ENCODE measurements at places on chromosomes 16 and 17. TPM values are rescaled to one million over a fixed set of nuclear protein-coding genes. Genes with fewer than 3 reads are reported as not detected.

- DNase-seq, result no peak
Measured at GRCh38 chr16:30096862-30097563, 1.0 kb upstream of the YPEL3 start.

- DNase-seq, result no peak
Measured at GRCh38 chr16:35754391-35755369, 2295.3 kb downstream of the TP53TG3F start.

The GALR2 gene
- total RNA-seq, result not detected

The CES3 gene
- 6.0 TPM for total RNA-seq

DNA sequence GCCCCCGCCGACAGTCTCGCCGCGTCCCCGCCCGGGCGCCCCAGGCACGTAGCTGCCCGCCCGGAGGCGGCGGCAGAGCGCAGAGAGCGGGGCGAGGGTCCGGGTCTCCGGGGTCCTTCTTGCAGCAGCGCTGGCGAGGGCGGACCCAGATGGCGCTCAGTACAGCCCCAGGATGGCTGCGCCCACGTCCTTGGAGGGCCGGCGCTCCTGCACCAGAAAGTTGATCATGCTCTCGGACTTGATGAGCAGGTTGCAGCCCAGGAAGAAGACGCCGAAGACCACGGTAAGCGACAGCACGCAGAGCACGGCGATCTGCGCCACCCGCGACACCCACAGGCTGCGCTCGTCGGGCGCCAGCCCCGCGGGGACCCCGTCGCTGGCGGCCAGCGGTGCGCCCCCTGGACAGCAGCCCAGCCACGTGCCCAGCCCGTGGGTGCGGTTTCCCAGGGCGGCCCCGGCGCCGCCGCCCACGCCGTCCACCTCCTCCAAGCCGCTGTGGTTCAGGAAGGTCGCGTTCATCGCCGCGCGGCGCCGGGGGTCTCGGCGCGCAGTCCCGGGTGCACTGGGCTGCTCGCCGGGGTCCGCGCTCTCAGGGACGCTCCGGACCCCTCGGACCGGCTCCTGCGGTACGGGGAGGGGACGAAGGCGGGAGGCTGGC is 435 bp downstream of the RPRML start:
- no peak for DNase-seq

- no peak for DNase-seq
Measured at GRCh38 chr17:36498560-36499300, 12.2 kb downstream of the ZNHIT3 start.

DNA sequence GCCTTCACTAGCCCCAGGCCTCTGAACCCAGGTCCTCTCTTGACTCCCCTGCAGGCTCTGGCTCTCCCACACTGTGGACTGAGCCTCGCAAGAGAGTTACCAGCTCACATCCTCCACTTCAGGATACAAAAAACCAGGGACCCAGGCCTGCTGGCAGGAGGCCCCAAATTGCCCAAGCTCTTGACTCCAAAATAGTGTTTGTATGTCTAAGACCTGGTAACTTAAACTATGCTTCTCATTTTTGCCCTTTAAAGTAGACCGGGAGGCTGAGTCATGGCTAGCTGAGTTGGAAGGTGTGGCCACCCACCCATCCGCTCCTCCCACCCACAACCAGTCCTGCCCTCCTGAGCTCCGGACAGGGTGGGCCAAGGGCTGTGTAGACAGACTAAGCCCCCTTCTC is 250.0 kb downstream of the SOX9 start:
- DNase-seq, result no peak

DNA sequence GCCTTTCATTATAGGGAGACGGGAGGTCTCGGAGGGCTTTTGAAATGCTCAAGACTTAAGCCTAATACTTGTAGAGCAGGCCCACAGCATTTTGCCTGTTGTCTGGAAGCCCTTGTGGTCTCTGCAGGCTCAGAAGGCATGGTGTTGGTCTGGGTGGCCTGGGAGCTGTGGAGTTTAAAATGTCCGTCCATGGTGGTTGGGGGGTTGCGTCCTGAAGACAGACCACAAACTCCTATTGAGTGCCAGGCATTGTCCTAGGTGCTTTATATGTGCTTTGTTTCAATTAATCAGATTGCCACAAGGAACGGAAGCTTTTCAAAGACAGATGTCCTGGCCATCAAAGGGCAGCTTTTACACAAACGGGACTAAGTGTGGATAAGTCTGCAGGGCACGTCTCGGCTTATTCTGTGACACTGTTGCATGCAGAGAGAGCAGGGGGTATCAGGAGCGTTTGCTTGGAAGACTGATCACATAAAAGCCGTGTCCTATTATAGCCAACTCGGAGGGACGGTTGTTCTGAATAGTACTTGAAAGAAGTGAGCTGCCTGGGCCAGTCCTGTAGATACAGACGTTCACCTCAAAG is 7.8 kb downstream of the NTN1 start:
- DNase-seq, result no peak

DNA sequence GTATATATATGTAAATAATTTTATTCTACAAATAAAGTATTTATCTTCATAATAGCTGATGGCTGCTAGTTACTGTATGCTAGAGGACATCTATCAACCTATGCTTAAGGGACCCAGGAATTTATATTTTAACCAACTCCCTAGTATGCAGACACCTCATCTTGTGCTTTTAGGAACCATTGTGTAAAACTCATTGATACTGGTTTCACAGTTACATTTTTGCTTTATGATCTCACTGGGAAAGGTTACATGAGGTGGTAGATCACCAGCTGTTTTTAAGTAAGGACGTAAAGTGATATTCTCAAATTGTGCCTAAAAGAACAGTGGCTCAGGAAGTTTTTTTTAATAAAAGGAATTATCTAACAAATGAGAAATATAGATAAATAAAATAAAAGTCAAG is 56.4 kb downstream of the VMP1 start:
- DNase-seq, result no peak

DNA sequence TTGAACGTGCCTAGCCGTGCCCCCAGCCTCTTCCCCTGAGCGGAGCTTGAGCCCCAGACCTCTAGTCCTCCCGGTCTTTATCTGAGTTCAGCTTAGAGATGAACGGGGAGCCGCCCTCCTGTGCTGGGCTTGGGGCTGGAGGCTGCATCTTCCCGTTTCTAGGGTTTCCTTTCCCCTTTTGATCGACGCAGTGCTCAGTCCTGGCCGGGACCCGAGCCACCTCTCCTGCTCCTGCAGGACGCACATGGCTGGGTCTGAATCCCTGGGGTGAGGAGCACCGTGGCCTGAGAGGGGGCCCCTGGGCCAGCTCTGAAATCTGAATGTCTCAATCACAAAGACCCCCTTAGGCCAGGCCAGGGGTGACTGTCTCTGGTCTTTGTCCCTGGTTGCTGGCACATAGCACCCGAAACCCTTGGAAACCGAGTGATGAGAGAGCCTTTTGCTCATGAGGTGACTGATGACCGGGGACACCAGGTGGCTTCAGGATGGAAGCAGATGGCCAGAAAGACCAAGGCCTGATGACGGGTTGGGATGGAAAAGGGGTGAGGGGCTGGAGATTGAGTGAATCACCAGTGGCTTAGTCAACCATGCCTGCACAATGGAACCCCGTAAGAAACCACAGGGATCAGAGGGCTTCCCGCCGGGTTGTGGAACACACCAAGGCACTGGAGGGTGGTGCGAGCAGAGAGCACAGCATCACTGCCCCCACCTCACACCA is 724 bp downstream of the GAA start:
- peak; percentile 33 for DNase-seq

The GINS2 gene
- 1.6 TPM for total RNA-seq

DNA sequence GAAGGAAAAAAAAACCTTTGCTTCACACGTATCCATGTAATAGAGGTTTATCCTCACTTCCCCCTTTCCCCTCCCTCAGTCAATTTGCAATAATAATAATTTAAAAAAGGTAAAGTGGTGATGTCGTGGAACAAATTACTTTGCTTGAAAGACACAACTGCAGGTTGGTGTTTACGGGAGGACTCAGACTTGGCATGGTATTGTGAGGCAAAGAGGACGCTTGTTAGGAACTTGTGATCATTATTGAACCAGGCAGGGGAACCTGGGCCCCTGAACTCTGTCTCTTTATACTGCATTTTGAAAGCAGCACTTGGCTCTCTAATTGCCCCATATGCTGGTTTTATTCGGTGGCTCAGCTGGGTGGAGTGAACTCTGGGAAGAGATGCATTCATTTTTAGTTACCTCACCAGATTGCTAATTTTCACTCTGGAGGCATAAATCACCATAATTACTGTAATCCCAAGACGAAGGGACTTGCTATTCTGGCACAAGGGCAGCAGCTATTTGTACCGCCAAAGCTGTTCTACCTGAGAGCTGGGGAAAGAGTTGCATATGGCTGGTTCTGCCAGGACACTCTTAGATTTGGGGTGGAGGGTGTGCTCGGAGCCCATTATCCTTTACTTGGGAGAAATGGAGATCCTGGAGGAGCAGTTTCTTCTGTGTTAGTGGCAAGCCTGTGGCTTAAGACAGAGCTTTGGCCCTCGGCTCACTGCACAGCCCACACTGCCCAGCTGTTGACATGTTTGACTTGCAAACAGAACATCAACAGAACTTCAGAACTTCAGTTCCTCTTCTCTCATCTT is 5.7 kb upstream of the DHX8 start:
- DNase-seq, result no peak

DNA sequence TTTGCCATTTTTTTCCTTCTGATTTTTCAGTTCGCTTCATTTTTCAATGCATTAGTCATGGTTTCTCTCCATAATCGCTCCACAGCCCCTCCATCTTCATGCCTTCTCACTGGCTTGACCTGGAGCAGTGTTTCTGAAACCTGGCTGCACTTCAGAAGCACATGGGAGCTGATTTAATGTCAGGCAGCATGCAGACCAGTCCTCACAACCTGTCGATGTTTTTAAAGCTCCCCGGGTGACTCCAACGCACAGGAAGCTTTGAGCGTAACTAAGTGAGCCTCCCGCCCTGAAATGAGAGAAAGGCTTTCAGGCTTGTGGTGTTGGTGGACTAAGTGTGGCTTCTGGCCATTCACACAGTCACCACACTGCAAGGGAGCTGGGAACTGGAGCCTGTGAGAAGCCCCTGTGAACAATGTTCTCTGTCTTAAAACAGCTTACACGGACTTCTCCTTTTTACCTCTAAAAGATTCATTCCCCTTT is 16.8 kb upstream of the DRG2 start:
- no peak for DNase-seq

Data from pancreas (tissue), 10 donors.